ENCODE measurements at places on chromosomes 12 and 14.

DNA sequence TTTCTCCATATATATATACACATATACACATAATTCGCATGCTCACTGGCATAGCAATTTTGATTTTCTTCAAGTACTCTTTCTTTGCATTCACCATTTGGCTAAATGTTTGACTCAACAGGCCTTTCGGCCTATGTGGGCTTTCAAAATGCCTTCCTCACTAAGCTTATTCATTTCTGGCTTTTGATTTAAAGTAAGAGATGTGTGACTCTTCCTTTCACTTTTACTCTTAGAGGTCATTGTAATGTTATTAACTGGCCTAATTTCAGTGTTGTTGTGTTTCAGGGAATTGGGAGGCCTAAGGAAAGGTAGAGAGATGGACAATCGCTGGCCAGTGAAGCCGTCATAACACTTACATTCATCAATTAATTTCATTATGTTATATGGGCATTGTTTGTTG, 14.5 kb upstream of the KLRD1 start:
- DNase-seq, result no peak

DNA sequence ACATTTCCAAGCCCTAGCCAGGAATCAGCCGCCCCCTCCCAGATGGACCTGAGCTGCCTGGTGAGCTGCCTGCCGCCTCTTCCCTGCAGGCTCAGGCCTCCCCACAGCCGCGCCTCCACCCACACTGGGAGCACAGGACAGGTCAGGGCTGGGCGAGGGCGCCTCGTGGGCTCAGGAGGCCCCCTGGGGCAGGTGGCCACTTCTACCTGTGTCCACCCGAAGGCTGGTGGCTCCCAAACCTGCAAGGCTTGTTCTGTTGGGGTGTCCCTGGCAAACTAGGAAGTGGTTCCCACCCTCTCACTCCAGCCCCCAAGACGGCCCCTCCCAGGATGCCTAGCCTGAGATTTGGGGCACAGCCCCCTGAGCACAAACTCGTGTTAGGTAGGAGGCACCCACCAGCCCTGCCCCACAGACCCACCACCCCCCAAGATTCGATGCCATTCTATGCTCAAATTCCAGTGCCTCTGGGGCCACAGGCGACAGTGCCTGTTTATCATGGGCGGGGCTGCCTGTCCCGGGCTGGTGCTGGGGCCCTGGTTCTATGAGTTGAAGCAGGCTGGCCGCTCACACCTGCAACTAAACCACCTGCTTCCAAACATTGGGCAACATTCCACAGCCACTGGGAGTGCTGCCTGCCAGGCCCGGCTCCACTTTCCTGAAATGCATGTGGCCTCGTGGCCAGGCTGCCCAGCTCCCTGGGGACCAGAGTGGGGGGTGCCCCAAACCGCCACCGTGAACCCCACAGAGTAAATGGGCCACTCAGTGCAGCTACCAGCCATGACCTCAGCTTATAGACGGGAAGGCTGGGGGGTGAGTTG, 6.8 kb downstream of the MMP17 start:
- DNase-seq, result no peak

DNA sequence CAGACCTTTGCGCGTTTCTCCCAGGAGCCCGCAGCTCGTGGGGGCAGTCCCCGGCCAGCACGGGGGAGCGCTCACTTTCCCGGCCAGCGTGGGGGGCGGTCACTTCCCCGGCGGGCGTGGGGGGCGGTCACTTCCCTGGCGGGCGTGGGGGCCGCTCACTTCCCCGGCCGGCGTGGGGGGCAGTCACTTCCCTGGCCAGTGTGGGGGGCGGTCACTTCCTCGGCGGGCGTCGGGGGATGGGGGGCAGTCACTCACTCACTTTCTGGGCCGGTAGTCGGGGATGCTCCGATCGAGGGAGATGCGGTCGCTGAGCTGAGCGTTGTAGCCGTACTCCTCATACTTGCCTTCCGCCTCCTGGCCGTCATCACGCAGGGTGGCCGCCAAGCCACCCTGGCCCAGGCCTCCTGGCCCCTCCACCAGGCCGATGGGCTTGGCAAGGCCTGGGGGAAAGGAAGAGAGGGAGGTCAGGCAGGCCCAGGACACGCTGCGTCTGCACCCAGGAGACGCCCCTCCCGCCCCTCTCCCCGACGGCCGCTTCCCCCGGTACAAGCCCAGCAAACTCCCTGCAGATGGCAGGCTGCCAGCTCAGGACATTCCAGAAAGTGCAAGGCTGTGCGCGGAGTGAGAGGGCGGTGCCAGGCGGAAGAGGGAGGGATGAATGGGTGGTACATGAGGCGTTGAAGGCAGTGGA, 43.3 kb downstream of the GALNT9 start:
- DNase-seq, result no peak

- DNase-seq, result no peak
Observed at GRCh38 chr12:79206871-79207270, 342.3 kb downstream of the SYT1 start.

GRCh38 chr12:50061946-50062686, 4.7 kb downstream of the ASIC1 start:
- DNase-seq, result no peak

GRCh38 chr14:91330856-91331255, 86.4 kb upstream of the GPR68 start:
- no peak for DNase-seq

Data from stimulated activated CD4-positive, alpha-beta T cell treated with anti-CD3 and anti-CD28 coated beads, Interleukin-15, amount 100 ng/mL, for 1 hour (primary cell).